ENCODE measurements at places on chromosomes 4 and X. TPM values are rescaled to one million over a fixed set of nuclear protein-coding genes. Genes with fewer than 3 reads are reported as not detected.

DNA sequence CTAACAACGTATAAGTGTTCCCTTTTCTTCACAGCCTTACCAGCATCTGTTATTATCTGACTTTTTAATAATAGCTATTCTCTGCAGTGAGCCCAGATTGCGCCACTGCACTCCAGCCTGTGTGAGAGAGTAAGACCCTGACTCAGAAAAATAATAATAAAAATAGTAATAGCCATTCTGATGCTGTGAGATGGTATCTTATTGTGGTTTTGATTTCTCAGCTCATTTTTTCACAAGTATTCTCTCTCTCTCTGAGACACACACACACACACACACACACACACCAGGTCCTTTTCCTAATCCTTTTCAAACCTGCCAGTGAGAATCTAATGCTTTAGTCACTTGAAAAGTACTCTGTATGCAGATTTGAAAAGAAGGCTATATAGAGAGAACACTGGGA is 89.8 kb downstream of the CHIC2 start:
- H3K36me3 ChIP-seq = no peaks in the 10 kb centered on the region
- no peak for DNase-seq
- H3K4me3 ChIP-seq = no peak overlapping the region
- H3K27me3 ChIP-seq = no peaks in the 10 kb centered on the region
- H3K4me1 ChIP-seq = no peaks in the 10 kb centered on the region

GRCh38 chr4:28269426-28269825 is 1408.8 kb downstream of the STIM2 start:
- no peaks in the 10 kb centered on the region for H3K27me3 ChIP-seq
- H3K4me1 ChIP-seq = no peaks in the 10 kb centered on the region
- no peak for DNase-seq
- H3K4me3 ChIP-seq = no peak overlapping the region

- peaks cover 6% of the 10 kb centered on the region for H3K4me1 ChIP-seq
- DNase-seq = peak; percentile 29
- H3K36me3 ChIP-seq = peaks cover 6% of the 10 kb centered on the region
- H3K27ac ChIP-seq = no peak overlapping the region
Measured at GRCh38 chr4:151114986-151115385, 15.6 kb downstream of the RPS3A start.

Gene CHIC2
- polyA plus RNA-seq = 18.8 TPM

DNA sequence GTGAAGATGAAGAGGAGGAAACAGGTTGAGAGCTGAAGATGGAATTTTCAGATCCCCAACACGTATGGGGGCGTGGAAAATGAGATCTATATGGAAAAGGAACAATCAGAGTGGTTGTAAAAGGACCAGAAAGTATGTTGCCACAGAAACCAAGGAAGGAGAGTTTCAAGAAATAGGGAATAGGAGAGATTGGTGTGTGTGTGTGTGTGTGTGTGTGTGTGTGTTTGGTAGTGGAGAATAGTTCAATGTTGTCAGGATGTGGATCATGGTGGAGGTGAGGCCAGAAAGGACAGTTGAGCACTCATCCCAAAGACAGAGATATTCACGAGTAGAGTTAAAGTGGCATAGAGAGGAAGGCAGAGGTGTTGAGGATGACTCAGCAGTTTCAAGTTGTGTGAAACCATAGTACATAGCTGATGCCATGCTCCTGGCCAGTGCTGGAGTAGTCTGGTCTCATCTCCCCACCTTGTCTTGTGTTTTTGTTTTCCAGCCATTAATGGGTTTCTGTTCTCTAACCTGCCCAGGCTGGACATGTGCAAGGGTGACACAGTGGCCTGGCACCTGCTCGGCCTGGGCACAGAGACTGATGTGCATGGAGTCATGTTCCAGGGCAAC is 36.1 kb downstream of the HEPH start:
- DNase-seq = no peak
- H3K4me1 ChIP-seq = no peaks in the 10 kb centered on the region
- H3K27me3 ChIP-seq = no peaks in the 10 kb centered on the region
- H3K4me3 ChIP-seq = no peak overlapping the region
- no peak overlapping the region for H3K27ac ChIP-seq

DNA sequence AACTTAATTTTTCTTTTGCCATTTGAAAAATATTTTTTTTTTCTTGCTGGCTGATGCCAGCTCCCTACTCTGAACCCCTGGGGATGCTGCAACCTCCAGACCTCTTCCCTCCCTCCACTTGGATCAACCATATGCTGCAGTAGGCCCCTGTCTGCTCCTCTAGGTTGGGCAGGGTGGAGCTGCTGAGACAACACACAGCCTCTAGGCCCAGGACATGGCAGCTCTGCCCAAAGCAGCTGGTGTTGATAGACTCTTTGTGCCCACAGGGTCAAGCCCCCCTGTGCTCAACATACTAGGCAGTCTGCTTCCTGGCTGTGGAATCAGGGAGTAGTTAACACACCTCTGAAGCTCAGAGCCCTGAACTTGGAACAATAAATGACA is 19.9 kb upstream of the CLNK start:
- no peaks in the 10 kb centered on the region for H3K27me3 ChIP-seq
- H3K36me3 ChIP-seq = no peaks in the 10 kb centered on the region
- H3K4me3 ChIP-seq = no peak overlapping the region
- DNase-seq = no peak
- peaks cover 10% of the 10 kb centered on the region for H3K4me1 ChIP-seq
- H3K27ac ChIP-seq = no peak overlapping the region

- DNase-seq = peak; percentile 78
- no peaks in the 10 kb centered on the region for H3K4me1 ChIP-seq
- H3K4me3 ChIP-seq = no peak overlapping the region
- H3K36me3 ChIP-seq = no peaks in the 10 kb centered on the region
- H3K27ac ChIP-seq = no peak overlapping the region
Measured at GRCh38 chrX:105837232-105837631, 14.9 kb downstream of the NRK start.

DNA sequence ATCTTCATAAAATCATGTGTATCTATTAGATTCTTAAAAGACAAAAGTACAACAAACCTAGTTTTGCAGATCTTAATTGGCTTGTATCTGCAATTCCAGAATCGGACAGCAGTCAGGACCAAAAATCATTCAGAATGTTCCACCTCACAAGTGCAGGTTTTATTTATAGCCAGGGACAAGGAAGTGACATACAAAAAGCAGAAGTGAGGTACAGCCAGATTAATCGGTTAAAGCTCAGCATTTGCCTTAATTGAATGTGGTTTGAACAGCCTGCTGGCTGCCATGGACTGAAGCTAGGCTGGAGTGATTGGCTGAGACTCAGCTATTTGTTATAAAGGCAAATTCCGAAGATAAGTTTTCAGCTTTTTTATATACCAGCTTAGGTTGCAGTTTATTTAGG is 932.6 kb downstream of the C4orf33 start:
- H3K27ac ChIP-seq = no peak overlapping the region
- no peak for DNase-seq
- H3K36me3 ChIP-seq = no peaks in the 10 kb centered on the region
- H3K4me3 ChIP-seq = no peak overlapping the region

Gene FAM3A
- polyA plus RNA-seq = 47.2 TPM

Gene LCORL
- 1.3 TPM for polyA plus RNA-seq

DNA sequence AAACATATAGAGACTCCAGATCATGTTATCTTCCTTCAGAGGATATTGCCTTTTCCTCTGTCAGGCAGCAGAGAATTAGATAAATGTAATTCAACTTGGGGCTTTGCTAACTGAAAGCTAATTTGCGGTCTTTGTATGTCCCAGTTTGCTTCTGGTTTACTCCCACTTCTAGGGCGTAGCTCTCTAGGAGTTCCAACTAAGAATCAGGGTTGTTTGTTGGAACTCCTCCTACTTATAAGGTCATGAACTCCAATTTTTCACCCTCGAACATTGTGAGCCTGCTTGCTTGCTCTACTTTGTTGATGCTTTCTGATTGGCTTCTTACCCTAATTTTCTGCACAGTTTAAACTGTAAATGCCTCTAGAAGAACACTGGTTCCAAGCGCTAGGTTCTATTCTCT is 66.1 kb downstream of the FMR1NB start:
- no peaks in the 10 kb centered on the region for H3K4me1 ChIP-seq
- H3K27me3 ChIP-seq = no peaks in the 10 kb centered on the region
- no peak for DNase-seq
- H3K27ac ChIP-seq = no peak overlapping the region
- H3K36me3 ChIP-seq = no peaks in the 10 kb centered on the region
- no peak overlapping the region for H3K4me3 ChIP-seq

Gene VSIG4
- polyA plus RNA-seq = not detected

Gene TXK
- not detected for polyA plus RNA-seq

DNA sequence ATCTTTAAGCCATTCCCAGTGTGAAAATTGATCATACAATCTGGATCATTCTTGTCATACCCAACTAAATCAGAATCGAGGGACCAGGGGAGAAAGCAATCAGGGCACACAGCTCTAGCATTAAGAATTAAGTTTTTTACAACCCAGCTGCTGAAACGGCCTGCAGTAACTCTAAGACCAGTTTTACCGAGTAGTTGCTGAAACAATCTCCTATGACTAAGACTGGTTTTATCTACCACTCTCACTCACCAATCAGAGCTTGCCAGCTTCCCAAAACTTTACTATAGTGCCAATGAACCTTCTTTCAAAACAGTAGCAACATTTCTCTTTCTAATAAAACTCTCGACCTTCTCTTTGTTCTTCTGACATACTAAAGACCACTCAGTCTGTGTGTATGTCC is 2.8 kb upstream of the SAP30 start:
- DNase-seq = peak; percentile 27
- no peaks in the 10 kb centered on the region for H3K36me3 ChIP-seq
- H3K27ac ChIP-seq = no peak overlapping the region
- no peaks in the 10 kb centered on the region for H3K4me1 ChIP-seq
- no peak overlapping the region for H3K4me3 ChIP-seq

DNA sequence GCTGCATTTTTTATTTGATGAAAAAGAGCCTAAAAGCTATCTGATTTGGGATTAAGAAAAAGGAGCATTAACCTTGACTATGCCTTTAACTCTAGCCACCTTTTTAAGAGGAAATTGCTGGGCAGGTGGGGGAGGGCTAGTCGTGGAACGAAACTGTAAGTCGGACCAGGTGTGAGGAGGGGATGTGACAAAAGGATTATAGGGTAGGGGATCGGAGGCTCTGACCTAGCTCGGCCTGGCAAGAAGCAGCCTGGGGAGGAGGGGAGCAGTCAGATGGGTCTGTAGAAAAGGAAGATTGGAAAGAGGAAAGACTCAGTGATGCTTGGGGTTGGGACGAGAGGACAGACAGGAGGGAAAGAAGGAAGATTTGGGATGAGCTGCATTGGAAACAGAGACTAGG is 21.1 kb upstream of the SPCS3 start:
- DNase-seq = no peak
- H3K27me3 ChIP-seq = no peaks in the 10 kb centered on the region
- no peaks in the 10 kb centered on the region for H3K36me3 ChIP-seq
- H3K4me1 ChIP-seq = peaks cover 5% of the 10 kb centered on the region
- H3K4me3 ChIP-seq = no peak overlapping the region

DNA sequence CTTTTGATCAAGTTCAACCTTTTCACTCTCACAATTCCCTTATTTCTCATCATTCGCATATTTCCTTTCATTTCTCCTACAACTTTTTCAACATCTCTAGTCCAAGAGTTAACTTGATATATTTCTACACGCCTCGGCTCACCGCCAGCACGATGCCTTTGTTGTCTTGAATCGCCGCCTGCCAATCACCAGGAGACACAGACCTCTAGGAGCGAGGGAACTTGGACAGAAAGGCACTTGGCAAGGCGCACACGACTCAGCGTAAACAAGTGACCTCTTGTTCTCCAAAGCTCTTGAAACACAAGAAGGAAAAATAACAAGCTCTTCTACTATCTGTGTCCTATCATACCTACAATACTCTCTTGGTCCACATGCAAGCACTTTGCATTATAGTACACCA is 27.1 kb upstream of the RBMX start:
- no peaks in the 10 kb centered on the region for H3K4me1 ChIP-seq
- DNase-seq = no peak
- no peak overlapping the region for H3K27ac ChIP-seq
- no peak overlapping the region for H3K4me3 ChIP-seq
- no peaks in the 10 kb centered on the region for H3K36me3 ChIP-seq

GRCh38 chrX:153973127-153974002 is 811 bp downstream of the TMEM187 start:
- peak overlapping the region; percentile 96 for H3K4me3 ChIP-seq
- H3K4me1 ChIP-seq = peaks cover 8% of the 10 kb centered on the region
- H3K36me3 ChIP-seq = no peaks in the 10 kb centered on the region
- H3K27ac ChIP-seq = peak overlapping the region; percentile 86
- no peaks in the 10 kb centered on the region for H3K27me3 ChIP-seq
- DNase-seq = no peak

DNA sequence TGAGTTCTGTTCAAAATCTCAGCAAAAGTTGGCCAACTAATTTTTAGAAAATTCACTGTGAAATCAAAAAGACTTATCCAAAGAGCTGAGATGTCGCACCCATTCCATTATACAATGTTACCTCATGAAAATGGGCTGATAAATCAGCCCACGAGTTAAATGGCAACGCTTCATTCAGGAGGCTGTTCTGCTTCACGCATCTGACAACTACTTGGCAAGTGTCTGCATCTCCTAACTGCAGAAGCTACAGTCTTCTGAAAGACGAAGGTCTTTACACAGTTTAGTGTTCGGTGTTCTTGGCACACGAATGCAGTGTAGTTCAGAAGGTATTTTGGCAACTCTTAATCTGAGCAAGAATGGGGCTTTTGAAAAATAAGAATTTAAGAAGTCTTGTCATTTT is 166.6 kb upstream of the DKK2 start:
- no peak overlapping the region for H3K4me3 ChIP-seq
- H3K27ac ChIP-seq = no peak overlapping the region
- peaks cover 1% of the 10 kb centered on the region for H3K4me1 ChIP-seq
- no peak for DNase-seq

- no peak for DNase-seq
- H3K27me3 ChIP-seq = no peaks in the 10 kb centered on the region
- no peaks in the 10 kb centered on the region for H3K4me1 ChIP-seq
- no peaks in the 10 kb centered on the region for H3K36me3 ChIP-seq
Measured at GRCh38 chr4:52968691-52969090, 106.6 kb downstream of the RASL11B start.

GRCh38 chr4:74057588-74057987 is 19.1 kb upstream of the CXCL3 start:
- H3K4me1 ChIP-seq = peaks cover 3% of the 10 kb centered on the region
- H3K27me3 ChIP-seq = no peaks in the 10 kb centered on the region
- no peak overlapping the region for H3K4me3 ChIP-seq
- DNase-seq = no peak

DNA sequence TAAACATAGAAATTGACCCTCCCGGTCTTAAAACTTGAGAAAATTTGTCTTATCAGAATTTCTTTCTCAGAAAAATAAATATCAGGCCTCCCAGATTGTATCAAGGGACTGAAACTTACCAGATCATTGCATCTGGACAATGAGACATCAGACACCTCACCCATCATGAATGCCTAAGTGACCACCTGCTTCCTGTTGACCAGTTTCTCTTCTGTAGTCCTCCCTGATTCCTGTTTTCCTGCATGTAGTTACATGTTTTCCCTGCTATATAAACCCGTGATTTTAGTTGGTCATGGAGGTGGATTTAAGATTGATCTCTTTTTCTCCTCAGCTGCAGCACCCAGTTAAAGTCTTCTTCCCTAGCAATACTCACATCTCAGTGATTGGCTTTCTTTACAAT is 548.1 kb downstream of the PPP4R3C start:
- no peak overlapping the region for H3K27ac ChIP-seq
- no peaks in the 10 kb centered on the region for H3K27me3 ChIP-seq
- H3K4me3 ChIP-seq = no peak overlapping the region
- no peaks in the 10 kb centered on the region for H3K4me1 ChIP-seq

Gene COL4A6
- 0.69 TPM for polyA plus RNA-seq

Gene PPP1R2C
- polyA plus RNA-seq = not detected

Data from IMR-90 (cell line).